ENCODE measurements at places on chromosomes 7 and 10. TPM values are rescaled to one million over a fixed set of nuclear protein-coding genes. Genes with fewer than 3 reads are reported as not detected.

Gene BTBD16
- not detected for total RNA-seq

- peaks cover 44% of the 10 kb centered on the region for H3K27me3 ChIP-seq
- DNase-seq, result no peak
- no peaks in the 10 kb centered on the region for H3K4me1 ChIP-seq
- H3K4me3 ChIP-seq, result no peak overlapping the region
- no peak overlapping the region for H3K27ac ChIP-seq
- H3K36me3 ChIP-seq, result no peaks in the 10 kb centered on the region
These were observed 73.2 kb upstream of the PPP1R3C start for GRCh38 chr10:91705948-91706670.

DNA sequence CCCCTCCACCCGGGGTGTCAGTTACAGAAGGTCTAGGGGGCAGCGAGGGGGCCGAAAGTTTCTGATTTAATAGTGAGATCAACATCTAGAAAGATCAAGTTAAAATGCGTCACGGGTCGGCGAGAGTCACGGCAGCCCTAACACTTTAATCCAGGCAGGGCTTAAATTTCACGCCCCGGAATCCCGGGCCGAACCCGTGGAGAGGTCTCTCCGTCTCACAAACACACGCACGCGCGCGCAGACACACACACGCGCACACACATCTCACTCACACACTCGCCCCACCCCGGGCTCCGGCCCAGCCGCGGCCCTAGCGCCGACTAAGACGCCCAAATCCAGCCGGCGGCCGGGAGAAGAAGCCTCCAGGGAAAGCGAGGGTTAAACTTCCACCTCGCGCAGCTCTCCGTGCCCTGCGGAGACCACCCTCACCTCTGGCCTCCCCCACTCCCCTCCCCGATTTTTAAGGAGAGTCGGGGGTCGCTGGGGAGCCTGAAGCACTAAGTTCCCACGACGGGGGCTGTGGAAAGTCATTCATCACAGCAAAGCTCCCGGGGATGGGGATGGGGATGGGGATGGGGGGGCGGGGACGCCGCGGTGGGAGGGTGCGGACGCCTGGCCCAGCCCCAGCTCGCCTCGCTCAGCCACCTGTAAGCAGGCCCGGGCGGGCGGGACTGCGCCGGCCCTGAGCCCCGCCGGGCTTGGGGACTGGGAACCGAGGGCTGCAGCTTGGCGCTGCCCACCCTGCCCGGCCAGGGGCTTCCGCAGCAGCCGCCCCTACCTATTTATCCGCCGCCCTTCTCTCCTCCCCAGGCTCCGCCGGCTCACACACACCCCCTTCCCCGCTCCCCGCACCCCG, 1.6 kb downstream of the PDGFA start:
- peaks cover 19% of the 10 kb centered on the region for H3K4me1 ChIP-seq
- H3K27me3 ChIP-seq, result peaks cover 45% of the 10 kb centered on the region
- H3K4me3 ChIP-seq, result peak overlapping the region; percentile 62
- H3K36me3 ChIP-seq, result no peaks in the 10 kb centered on the region

DNA sequence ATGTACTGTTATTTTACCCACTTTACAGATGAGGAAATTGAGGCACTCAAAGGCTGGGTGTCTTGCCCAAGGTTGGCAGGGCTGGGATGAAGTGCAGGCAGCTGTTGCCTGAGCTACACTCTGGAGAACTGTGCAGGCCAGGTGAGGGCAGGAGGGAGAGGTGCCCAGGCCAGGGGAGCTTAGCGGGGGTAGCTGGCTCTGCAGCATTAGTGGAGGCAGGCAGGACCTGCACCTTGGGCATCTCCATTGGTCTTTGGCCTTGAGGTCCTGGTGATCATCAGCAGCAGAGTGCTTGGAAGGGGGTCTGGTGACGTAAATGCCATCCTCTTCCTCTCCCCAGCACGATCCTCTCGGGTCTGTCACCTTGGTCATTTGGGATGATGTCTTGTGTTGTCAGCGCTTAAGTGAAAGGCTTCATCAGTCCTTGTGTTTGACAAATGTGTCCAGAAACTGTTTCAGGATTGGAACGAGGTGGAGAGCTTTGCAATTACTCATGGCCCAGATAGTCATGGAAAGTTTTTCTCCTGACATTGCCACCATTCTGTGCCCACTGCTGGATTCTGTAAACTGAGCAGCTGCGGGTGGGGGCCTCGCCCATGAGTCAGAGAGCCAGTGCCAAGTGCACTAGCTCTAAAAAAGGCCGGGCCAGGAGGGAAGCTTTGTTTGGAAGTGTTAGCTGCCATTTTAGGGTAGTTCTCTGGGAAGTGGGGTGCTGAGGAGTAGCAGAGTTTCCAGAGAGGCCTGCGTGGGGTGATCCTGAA, 47.6 kb downstream of the TSPAN15 start:
- no peaks in the 10 kb centered on the region for H3K36me3 ChIP-seq
- H3K4me3 ChIP-seq, result no peak overlapping the region
- H3K27me3 ChIP-seq, result no peaks in the 10 kb centered on the region
- no peak overlapping the region for H3K27ac ChIP-seq
- H3K4me1 ChIP-seq, result peaks cover 3% of the 10 kb centered on the region
- no peak for DNase-seq

DNA sequence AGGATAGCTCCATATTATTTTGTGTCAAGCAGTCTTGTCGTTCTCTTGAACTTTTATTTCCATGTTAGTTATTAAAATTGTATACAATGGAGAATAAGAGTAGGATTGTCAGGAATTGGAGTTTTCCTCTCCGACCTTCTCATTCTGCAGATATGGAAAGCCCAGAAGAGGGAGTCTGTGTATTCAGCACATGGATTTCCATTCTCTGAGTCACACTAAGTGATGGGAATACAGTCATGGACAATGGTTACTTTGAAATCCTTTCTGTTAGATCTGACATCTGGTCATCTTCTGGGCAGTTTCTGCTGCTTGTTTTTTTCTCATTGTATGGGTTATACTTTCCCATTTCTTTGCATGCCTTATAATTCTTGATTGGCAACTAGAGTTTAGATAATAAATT, 5.0 kb upstream of the TASOR2 start:
- H3K27ac ChIP-seq, result no peak overlapping the region
- DNase-seq, result no peak
- peaks cover 32% of the 10 kb centered on the region for H3K27me3 ChIP-seq
- peaks cover 1% of the 10 kb centered on the region for H3K36me3 ChIP-seq
- H3K4me1 ChIP-seq, result peaks cover 27% of the 10 kb centered on the region
- no peak overlapping the region for H3K4me3 ChIP-seq

DNA sequence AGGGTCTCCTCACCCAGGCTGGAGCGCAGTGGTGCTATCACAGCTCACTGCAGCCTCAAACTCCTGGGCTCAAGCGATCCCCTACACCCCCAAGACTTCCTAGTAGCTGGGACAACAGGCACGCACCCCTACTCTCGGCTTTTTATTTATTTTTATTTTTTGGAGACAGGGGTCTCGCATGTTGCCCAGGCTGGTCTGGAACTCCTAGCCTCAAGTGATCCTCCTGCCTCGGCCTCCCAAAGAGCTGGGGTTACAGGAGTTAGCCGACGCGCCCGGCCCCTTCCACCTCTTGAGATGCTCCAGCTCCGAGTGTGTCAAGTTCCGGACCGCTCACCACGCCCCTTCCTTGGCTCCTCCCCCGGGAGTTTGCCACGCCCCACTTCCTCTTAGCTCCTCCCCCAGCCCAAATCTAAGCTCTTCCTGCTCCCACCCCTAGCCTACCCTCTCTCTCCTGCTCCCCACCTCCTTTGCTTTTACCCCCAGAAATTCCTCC, 6.3 kb downstream of the NAT16 start:
- H3K4me1 ChIP-seq, result peaks cover 37% of the 10 kb centered on the region
- H3K27ac ChIP-seq, result no peak overlapping the region
- H3K27me3 ChIP-seq, result peaks cover 92% of the 10 kb centered on the region
- DNase-seq, result peak; percentile 83

DNA sequence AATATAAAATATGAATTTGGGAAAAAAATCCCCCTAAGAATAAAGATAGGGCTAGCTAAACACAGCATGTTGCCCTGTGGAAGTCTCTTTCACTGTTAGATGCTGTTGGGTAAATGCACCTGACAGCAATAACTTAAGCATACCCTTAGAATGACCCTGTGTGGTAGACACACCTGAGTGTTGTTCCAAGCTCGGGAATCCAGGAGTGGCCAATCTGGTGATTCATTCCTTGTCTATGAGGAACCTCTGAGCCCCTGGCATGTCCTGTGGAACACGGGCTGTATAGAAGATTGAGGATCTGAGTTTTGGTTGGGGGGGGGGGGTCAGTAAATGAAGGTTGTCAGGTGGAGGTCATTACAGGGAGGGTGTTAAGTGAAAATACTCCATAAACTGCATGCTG, 730.0 kb upstream of the IGFBP3 start:
- no peaks in the 10 kb centered on the region for H3K36me3 ChIP-seq
- no peak for DNase-seq
- H3K27me3 ChIP-seq, result no peaks in the 10 kb centered on the region
- no peaks in the 10 kb centered on the region for H3K4me1 ChIP-seq
- no peak overlapping the region for H3K4me3 ChIP-seq

- peaks cover 38% of the 10 kb centered on the region for H3K36me3 ChIP-seq
- DNase-seq, result peak; percentile 76
- peaks cover 79% of the 10 kb centered on the region for H3K4me1 ChIP-seq
- H3K27ac ChIP-seq, result peak overlapping the region; percentile 85
- peak overlapping the region; percentile 52 for H3K4me3 ChIP-seq
- no peaks in the 10 kb centered on the region for H3K27me3 ChIP-seq
These were observed 59.8 kb downstream of the ARID5B start for GRCh38 chr10:61961278-61961677.

- H3K4me1 ChIP-seq, result peaks cover 7% of the 10 kb centered on the region
- H3K27me3 ChIP-seq, result no peaks in the 10 kb centered on the region
- no peak overlapping the region for H3K27ac ChIP-seq
- H3K36me3 ChIP-seq, result peaks cover 2% of the 10 kb centered on the region
These were observed 114.7 kb upstream of the AHR start for GRCh38 chr7:17183630-17184328.

DNA sequence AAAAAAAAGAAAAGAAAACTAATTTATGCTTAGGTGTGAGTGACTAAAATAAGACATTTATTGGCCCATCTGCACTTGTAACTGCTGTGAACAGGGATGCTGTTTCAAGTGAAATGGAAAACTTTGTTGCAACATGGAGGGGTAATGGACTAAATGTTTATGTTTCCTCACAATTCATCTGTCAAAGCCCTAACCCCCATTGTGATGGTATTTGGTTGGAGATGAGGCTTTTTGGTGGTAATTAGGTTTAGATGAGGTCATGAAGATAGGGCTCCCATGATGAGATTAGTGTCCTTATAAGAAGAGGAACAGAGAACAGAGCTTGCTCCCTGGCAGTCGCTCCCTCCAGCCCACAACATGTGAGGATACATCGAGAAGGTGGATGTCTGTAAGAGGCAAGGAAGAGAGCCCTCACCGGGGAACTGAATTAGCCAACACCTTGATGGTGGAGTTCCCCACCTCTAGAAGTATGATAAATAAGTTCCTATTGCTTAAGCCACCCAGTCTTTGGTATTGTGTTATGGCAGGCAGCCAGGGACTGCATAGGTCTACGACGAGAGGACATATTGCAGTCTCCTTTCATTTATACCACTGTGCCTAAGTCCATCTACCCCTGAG, 28.6 kb upstream of the VCL start:
- no peak for DNase-seq
- H3K36me3 ChIP-seq, result no peaks in the 10 kb centered on the region
- no peak overlapping the region for H3K4me3 ChIP-seq
- no peak overlapping the region for H3K27ac ChIP-seq
- peaks cover 12% of the 10 kb centered on the region for H3K4me1 ChIP-seq

GRCh38 chr7:100088621-100089457, at the start of gene COPS6:
Gene COPS6 (plus strand): TSS chr7:100088969. CDS start chr7:100088991, 22 bp downstream.
- peak; percentile 85 for DNase-seq
- H3K4me3 ChIP-seq, result peak within 1 kb of the TSS; percentile 86
- H3K36me3 ChIP-seq, result peaks cover 31% of the 10 kb centered on the region
- H3K27ac ChIP-seq, result peak within 1 kb of the TSS; percentile 88
- peaks cover 47% of the 10 kb centered on the region for H3K4me1 ChIP-seq
- H3K27me3 ChIP-seq, result no peaks in the 10 kb centered on the region

DNA sequence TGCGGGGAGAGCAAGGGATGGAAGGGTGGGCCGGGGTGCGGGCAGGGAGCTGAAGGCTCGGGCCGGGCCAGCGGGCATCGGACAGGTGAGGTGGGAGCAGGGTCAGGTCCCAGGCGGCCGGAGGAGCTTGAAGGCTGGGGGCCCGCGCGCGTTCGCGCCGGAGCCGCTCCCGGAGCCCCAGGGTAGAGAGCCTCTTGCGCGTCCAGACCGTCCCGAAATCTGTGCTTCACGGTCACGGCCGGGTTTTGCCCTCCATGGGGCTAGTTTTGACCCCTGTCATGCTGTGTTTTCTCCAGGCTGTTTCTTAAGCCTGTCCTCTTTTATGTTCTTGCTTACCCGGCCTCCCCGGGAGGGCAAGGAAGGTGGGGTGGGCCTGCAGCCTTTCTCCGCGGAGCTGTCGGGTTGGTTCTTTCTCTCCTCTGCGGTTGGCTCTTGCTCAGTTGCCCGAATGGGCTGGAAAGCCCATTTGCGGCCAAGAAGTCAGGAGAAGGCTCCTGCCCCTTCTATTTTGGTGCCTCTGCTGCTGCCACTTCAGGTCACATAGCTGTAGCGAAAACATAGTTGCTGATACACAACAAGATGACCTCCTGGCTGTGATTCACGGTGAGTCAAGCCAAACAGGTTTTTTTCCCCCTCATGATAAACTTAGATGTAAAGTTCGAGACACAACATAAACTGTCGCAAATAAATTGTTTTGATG, 650 bp downstream of the UBE2D1 start:
- peak overlapping the region; percentile 89 for H3K4me3 ChIP-seq
- H3K27ac ChIP-seq, result peak overlapping the region; percentile 73
- peaks cover 15% of the 10 kb centered on the region for H3K27me3 ChIP-seq

DNA sequence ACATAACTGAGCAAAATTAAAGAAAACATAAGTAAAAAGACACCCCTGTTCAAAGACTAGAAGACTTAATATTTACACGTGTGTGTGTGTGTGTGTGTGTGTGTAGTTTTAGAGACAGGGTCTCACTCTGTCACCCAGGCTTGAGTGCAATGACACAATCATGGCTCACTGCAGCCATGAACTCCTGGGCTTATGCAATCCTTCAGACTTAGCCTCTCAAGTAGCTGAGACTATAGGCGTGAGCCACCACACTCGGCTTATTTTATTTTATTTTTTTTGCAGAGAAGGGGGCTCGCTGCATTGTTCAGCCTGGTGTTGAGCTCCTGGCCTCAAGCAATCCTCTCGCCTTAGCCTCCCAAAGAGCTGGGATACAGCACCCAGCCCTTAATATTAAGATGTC, 90.3 kb downstream of the JMJD1C start:
- H3K27ac ChIP-seq, result no peak overlapping the region
- DNase-seq, result no peak
- peaks cover 12% of the 10 kb centered on the region for H3K36me3 ChIP-seq
- peaks cover 15% of the 10 kb centered on the region for H3K4me1 ChIP-seq
- H3K4me3 ChIP-seq, result no peak overlapping the region
- no peaks in the 10 kb centered on the region for H3K27me3 ChIP-seq

- H3K4me1 ChIP-seq, result no peaks in the 10 kb centered on the region
- no peaks in the 10 kb centered on the region for H3K36me3 ChIP-seq
- H3K27me3 ChIP-seq, result peaks cover 2% of the 10 kb centered on the region
These were observed 7.9 kb downstream of the TAS2R60 start for GRCh38 chr7:143451122-143451521.

- no peak overlapping the region for H3K4me3 ChIP-seq
- peaks cover 56% of the 10 kb centered on the region for H3K27me3 ChIP-seq
- H3K27ac ChIP-seq, result no peak overlapping the region
- no peaks in the 10 kb centered on the region for H3K36me3 ChIP-seq
These were observed 30.6 kb downstream of the CPVL start for GRCh38 chr7:29115753-29116152.

All from activated CD8-positive, alpha-beta memory T cell treated with anti-CD3 and anti-CD28 coated beads, Interleukin-2, amount 10 ng/mL, durations not matched to agents 7 days and 5 days (primary cell).